ENCODE measurements at places on chromosomes 4 and X.

DNA sequence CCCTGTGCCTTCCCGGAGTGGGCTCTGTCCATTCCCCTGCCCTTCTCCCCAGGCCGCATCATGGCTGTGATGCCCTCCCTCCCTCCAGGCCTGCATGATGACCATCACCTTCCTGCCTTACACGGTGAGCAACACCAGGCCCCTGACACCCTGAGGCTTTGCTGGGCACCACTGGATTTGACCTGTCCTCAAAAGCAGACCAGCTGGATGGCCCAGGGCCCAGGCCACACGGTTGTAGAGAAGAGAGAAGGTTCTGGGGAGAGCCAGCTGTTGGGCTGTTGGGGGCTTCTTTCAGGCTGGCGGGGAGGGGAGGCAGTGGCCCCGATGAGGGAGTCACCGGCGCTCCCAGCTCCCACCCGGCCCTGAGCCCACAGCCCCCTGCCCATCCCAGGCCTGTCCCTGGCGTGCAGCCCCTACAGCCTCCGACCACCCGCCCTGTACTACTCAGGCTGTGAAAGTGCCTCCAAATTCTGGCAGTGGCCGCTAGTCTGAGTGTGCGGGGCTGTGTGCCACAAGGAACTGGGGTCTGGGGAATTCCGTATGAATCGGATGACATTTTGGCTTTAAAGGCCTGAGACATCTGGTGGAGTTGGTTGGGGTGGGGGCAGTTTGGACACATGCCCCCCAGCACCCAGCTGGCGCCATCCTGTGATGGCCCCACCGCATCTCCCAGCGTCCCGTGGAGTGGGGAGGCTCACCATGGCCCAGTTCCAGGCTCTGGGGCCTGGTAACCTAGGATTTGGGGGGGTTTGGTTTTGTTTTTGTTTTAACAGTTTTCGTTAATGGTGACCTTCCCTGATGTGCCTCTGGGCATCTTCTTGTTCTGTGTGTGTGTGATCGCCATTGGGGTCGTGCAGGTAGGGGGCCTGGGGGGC lies 19.6 kb downstream of the TMEM175 start:
- no peak for DNase-seq

- DNase-seq = peak; percentile 52
Observed at GRCh38 chrX:64894454-64895038, 81.7 kb downstream of the ZC4H2 start.

DNA sequence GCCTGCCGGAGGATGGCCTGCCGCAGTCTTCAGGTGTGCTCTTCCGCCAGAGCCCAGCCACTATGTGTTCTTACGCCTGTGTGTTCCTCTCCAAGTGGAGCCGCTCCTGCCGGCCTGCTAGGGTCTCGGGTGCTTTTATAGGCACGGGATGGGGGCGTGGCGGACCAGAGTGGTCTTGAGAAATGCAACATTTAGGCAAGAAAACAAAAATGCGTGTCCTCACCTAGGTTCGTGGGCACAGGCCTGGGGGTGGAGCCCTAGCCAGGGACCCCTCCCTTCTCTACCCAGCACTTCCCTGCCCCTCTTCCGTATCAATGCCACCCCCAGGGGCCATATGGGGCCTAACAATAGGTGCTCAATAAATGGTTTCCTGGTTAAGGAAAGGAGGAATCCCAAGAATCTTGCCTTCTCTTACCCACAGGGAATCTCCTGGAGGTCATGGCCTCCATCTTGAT lies 34.4 kb upstream of the LRBA start:
- DNase-seq = no peak

- DNase-seq = peak; percentile 23
Observed at GRCh38 chr4:174222266-174222872, 61.1 kb downstream of the FBXO8 start.

- no peak for DNase-seq
Observed at GRCh38 chr4:97845758-97846157, 297.5 kb downstream of the STPG2 start.

DNA sequence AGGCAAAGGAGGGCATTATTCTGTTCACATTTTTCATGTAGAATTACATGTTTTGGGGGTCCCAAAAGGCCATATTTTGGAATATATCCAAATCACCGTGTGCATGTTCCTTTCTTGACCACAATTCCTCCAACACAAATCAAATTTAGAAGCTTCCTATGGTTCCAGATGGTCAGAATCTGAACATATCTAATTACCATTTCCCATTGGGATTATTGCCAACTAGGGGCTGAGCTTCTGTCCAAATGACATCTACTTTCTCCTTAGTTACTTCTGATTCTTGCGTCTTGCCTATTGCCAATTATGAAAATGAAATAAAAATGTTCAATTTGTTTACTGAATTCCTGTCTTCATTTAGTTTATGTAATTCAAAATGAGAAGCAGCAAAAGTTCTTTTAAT lies 163.7 kb downstream of the CPE start:
- no peak for DNase-seq

GRCh38 chrX:139203651-139204570 lies 326.6 kb upstream of the F9 start:
- peak; percentile 55 for DNase-seq

- no peak for DNase-seq
Observed at GRCh38 chrX:9789555-9789954, 3.3 kb downstream of the SHROOM2 start.

DNA sequence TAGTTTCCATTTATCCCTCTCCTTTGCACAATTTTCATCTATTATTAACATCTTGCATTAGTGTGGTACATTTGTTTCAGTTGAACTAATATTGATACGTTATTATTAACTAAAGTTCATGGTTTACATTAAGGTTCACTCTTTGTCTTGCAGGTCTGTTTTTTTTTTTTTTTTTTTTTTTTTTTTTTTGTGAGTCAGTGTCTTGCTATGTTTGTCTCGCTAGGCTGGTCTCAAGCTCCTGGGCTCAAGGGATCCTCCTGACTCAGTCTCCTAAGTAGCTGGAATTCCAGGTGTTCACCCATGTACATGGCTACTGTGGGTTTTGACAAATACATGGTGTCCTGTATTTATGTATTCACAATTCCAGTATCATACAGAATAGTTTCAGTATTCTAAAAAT lies 6.8 kb downstream of the TBC1D19 start:
- no peak for DNase-seq

DNA sequence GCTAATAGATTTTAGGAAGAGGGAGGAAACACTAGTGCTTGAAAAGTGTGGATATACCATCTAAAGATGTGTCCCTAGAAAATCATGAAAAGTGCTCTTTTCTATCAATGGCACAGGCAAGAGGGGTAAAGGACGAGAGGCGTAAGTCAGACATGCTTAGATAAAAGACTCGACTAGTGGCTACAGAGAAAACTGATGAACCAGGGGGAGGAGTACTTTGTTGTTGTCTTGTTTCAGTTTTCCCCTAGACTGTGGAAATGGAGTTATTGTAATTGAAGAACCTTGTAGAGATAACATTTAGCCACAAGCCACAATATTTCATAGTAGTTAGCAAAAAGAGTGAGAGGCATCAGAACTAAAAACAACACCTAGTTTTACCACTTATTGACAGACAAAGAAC lies 21.4 kb downstream of the GALNTL6 start:
- no peak for DNase-seq

DNA sequence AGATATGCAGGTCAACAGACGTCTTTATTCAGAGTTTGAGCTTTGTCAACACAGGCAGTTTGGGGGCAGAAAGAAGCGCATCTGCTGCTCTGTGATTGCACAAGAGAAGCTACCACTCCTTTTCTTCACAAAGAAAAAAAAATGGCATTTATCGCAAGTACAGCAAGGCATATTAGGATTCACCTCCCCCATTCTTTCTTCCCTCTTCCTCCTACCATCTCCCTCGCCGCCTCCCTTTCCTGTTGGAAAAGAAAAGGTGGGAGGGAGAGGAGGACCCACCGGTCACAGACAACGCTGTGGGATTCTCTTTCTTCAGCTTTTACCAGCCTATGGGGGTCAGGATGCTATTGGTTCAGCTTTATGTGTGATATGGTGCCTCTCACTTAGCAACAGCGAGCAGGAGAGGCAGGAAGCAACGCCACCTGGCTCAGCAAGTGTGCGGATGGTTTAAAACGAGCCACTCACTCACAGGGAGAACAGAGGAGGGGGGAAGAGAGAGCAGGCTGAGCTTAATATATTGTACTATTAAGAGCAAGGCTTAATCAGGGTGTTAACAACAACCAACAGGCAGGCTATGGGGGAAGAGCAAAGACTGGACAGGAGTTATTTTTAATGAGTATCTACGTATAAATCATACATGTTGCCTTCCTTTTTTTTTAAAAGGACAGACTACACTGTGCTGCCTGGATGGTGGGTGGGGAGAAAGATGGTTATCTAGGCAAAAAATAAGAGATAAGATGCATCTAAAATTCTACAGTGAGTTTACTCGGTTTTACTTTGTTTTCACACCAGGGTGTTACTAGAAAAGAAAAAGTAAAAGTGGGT lies 104.7 kb downstream of the MAML3 start:
- DNase-seq = no peak

GRCh38 chrX:134636851-134637250 lies 21.4 kb downstream of the PLAC1 start:
- DNase-seq = no peak

- DNase-seq = peak; percentile 0
Observed at GRCh38 chr4:175435381-175435783, 376.7 kb downstream of the GPM6A start.

GRCh38 chr4:76813070-76813469 lies 84.9 kb downstream of the SOWAHB start:
- DNase-seq = no peak

GRCh38 chrX:153669174-153669890 lies 4.3 kb downstream of the PNCK start:
- DNase-seq = peak; percentile 31

GRCh38 chrX:95945528-95945927 lies 739.1 kb upstream of the DIAPH2 start:
- no peak for DNase-seq

GRCh38 chrX:111520506-111520905 lies 9.1 kb downstream of the SERTM2 start:
- DNase-seq = no peak

DNA sequence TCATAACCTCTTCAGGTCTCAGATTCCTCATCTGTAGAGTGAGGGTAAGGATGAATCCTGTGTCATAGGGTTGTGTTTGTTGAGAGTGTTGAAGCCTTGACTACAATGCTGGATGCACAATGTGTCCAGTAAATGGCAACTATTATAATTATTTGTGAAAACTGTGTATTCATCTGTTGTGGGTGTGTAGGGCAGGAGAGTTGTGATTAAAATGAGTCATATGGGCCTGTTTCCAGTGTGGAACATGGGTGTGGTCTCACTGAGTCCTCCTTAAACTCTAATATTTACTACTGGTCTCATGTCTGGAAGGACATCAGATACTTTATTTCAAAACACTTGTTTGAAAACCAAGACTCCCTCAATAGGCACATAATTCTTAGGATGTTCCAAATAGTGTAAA lies 208.5 kb upstream of the CASK start:
- no peak for DNase-seq

GRCh38 chrX:121365572-121366161 lies 318.3 kb downstream of the GLUD2 start:
- no peak for DNase-seq

GRCh38 chr4:173680278-173680677 lies 150.2 kb upstream of the HAND2 start:
- no peak for DNase-seq

- no peak for DNase-seq
Observed at GRCh38 chr4:125306533-125306932, 8.2 kb upstream of the FAT4 start.

DNA sequence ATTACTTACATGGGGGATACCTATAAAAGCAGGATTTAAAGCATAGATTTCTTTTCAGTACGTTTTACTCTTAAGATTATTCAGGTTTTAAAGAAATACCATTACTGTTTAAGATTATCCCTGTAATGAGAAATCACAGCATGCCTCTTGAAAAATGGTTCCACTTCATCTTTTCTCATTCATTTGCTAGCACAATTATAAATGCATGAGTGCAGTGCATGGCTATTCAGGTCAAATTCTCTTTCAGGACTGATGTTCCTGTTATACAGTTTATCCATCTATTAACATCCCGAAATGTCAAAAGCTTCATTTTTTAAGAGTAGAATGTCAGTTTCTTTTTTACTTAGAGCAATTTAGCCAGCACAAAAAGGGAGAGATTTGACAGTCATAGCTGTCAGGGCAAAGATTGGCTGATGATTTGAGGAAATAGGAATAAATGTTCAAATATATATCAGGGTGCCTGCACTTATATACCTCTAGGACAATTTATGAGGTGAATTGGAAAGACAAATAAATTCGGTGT lies 135.2 kb downstream of the ADGRL3 start:
- DNase-seq = no peak

GRCh38 chr4:100421361-100421978 lies 96.4 kb downstream of the EMCN start:
- peak; percentile 17 for DNase-seq

DNA sequence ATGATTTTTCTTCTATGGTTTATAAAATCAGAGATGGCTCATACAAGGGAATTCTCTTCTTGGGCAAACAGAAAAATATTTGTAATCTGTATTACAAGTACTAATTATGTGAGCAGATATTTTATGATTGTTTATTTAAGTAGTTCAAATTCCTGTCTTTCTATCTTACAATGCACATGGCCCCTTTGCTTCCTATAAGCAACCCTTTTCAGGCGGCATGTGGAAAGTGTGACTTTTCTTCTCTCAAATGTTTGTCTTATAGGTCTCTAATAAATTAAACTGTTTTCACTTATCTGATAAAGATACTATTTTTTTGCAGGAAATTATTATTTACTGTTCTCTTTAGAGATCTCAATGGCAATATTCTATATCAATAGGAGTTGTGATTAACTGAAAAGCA lies 259.3 kb upstream of the MAGEB18 start:
- DNase-seq = no peak

GRCh38 chrX:116499780-116500179 lies 37.0 kb upstream of the CT83 start:
- DNase-seq = no peak

- DNase-seq = no peak
Observed at GRCh38 chr4:101040776-101041175, 306.6 kb downstream of the PPP3CA start.

- DNase-seq = no peak
Observed at GRCh38 chr4:10346023-10346422, 111.2 kb downstream of the ZNF518B start.

DNA sequence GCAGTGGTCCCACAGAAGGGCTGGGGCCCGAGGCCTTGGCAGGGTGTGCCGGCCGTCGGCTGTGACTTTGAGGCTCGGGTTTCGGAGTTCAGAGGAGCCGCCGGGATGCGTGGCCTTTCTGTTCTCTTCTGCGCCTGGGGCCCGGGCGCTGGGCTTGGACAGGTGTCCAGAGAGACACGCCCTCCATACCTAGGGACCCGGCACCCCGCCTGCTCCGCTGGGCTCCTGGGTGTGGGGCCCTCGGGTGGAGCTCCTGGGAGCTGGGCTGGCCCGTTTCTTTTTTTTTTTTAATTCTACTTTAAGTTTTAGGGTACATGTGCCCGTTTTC lies 11.3 kb downstream of the FGFRL1 start:
- no peak for DNase-seq
